B cell (primary cell): ENCODE measurements at places on chromosomes 7 and 10. TPM values are rescaled to one million over a fixed set of nuclear protein-coding genes. Genes with fewer than 3 reads are reported as not detected.

Gene LRMDA
- total RNA-seq: not detected in 2 replicates

Gene TUBB8
- total RNA-seq: 0.75 and 0.84 TPM in 2 replicates

Gene SPDYE9
- not detected in 2 replicates for total RNA-seq

Gene AKR1B1
- 89.6 and 94.7 TPM in 2 replicates for total RNA-seq

Gene ZNF503
- not detected in 2 replicates for total RNA-seq

Gene PNLIPRP2
- total RNA-seq: not detected in 2 replicates

Gene ZNF804B
- total RNA-seq: not detected in 2 replicates

Gene TCF7L2
- 1.1 and 2.3 TPM in 2 replicates for total RNA-seq

- H3K4me1 ChIP-seq: no peaks in the 10 kb centered on the region
- H3K36me3 ChIP-seq: no peaks in the 10 kb centered on the region
- H3K27ac ChIP-seq: no peak overlapping the region
- no peak for DNase-seq
- H3K4me3 ChIP-seq: no peak overlapping the region
Measured at GRCh38 chr7:4531236-4531635, 150.9 kb upstream of the FOXK1 start.

- H3K27me3 ChIP-seq: no peaks in the 10 kb centered on the region
- H3K27ac ChIP-seq: no peak overlapping the region
- H3K4me1 ChIP-seq: peaks cover 25% of the 10 kb centered on the region
- no peak for DNase-seq
- no peaks in the 10 kb centered on the region for H3K36me3 ChIP-seq
Measured at GRCh38 chr7:43700646-43701499, 28.4 kb downstream of the COA1 start.

DNA sequence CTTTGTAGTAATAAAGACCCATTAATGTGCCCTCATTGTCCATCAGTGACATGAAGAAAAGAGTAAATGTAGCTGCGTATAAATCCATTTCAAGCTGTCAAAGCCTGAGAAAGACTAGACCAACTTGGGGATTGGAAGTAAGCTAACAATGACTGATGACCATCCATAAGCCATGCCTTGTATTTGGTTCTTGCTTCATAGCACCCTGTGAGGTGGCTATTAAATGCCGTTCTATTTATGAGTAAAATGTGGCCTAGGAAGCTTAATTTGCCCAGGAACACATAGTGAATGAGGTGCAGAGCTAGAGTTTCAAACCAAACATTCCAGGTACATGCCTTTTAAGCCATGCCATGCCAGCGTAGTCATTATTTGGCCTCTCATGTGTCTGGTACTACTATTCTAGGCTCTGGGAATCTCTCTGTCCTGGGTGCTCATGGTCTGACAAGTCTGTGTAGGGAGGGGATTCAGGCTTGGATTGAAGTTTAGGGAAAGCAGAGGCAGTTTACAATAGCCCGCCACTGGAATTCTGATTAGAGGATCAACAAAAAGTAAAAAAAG lies 92.1 kb downstream of the ZNF277 start:
- H3K27me3 ChIP-seq: no peaks in the 10 kb centered on the region
- peaks cover 7% of the 10 kb centered on the region for H3K36me3 ChIP-seq
- H3K27ac ChIP-seq: no peak overlapping the region
- DNase-seq: no peak
- H3K4me3 ChIP-seq: no peak overlapping the region
- no peaks in the 10 kb centered on the region for H3K4me1 ChIP-seq

DNA sequence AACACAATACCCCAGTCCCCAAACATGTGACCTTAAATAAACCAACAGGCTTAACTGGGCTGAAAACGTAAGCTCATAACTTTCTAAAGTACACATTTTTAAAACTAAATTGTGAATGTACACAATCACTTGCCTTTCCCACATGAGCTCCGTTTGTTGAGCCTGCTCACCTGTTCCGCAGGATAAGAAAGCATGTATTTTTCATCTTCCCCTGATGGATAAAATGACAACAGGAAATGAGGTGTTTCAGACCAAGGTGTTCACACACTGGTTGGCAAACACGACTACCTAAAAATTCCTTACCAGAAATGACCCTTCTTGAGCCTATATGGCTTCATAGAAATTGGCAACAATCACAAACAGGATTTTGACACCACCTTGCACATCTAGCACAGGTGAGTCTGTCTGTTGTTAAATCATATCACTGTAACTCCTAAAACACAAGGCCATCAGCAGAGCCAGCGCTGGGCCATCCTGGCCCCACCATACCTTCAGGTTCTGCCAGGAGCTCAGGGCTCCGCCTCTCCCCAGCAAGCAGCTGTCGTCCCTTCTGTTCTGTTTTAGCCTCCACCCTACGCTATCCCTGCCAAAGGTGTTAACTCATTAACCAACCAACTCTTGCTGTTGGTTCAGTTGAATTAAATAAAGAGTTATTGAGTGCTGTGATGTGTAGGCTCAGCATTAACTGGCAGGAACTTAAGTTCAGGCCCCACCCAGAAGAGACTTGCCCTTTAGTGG lies 73.6 kb upstream of the RNF32 start:
- no peaks in the 10 kb centered on the region for H3K4me1 ChIP-seq
- no peak overlapping the region for H3K4me3 ChIP-seq
- no peak overlapping the region for H3K27ac ChIP-seq
- no peak for DNase-seq
- no peaks in the 10 kb centered on the region for H3K27me3 ChIP-seq

GRCh38 chr7:151786936-151787335 lies 90.0 kb downstream of the PRKAG2 start:
- no peaks in the 10 kb centered on the region for H3K27me3 ChIP-seq

DNA sequence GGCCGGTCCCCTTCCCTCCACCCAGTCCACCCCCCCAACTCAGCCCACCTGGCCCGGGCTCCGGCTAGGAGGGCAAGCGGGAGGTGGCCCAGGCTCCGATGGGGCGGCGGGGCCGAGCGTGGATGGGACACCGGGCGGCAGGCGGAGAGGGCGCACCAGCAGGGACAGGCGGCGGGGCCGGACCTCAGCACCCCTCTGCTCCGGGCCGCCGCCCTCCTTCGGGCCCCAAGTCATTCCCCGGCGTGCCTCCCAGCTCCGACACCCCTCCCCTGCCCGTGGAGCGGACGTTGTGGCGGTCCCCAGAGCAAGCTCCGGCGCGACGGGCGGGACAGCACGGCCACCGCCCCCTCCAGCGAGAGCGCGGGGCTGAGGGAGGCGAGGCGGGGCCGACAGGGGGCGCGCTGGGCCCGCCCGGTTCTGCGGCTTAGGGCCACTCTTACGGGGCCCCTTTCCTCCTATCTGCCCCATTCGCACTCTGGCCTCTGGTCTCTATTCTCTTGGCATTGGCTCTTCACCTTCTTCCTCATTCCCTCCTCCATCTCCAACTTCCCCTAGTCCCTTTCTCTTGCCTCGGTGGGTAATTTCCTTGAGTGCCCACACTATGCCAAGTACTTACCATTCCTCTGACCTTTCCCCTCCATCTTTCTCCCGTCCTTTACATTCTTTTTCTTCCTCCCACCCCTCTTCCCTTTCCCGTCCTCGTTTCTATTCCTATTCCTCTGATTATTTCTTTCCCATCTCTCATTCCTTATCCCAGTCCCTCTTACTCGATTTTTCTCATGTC lies 701 bp upstream of the GBX1 start:
- peaks cover 2% of the 10 kb centered on the region for H3K27me3 ChIP-seq
- peak; percentile 76 for DNase-seq

- H3K27me3 ChIP-seq: no peaks in the 10 kb centered on the region
- no peak overlapping the region for H3K27ac ChIP-seq
- H3K36me3 ChIP-seq: no peaks in the 10 kb centered on the region
- H3K4me1 ChIP-seq: no peaks in the 10 kb centered on the region
- DNase-seq: no peak
Measured at GRCh38 chr7:132183781-132184380, 392.4 kb downstream of the PLXNA4 start.

DNA sequence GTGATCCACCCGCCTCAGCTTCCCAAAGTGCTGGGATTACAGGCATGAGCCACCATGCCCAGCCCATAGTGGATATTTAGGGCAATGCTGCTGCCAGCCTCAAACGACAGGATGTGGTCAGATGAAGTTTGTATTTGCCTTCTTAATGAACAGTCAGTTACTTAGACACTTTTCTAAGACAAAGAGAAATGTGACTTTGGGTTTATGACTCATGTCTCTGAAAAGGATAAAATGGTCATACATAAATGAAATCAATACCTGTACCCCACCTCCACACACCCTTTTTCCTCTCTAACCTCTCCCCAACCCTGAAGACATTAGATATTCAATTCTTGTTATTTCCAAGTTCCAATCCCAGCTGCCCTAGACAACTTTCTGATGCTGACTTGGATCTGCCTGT lies 109.3 kb upstream of the INSIG1 start:
- H3K36me3 ChIP-seq: no peaks in the 10 kb centered on the region
- no peaks in the 10 kb centered on the region for H3K27me3 ChIP-seq
- no peak for DNase-seq
- H3K4me3 ChIP-seq: no peak overlapping the region
- H3K4me1 ChIP-seq: peaks cover 4% of the 10 kb centered on the region

GRCh38 chr7:91780521-91780920 lies 100.0 kb downstream of the MTERF1 start:
- H3K36me3 ChIP-seq: no peaks in the 10 kb centered on the region
- H3K4me3 ChIP-seq: no peak overlapping the region
- DNase-seq: no peak
- no peaks in the 10 kb centered on the region for H3K4me1 ChIP-seq

GRCh38 chr7:116441534-116441933 lies 58.0 kb upstream of the CAV2 start:
- DNase-seq: no peak
- no peaks in the 10 kb centered on the region for H3K36me3 ChIP-seq
- no peak overlapping the region for H3K27ac ChIP-seq
- H3K4me1 ChIP-seq: no peaks in the 10 kb centered on the region
- H3K4me3 ChIP-seq: no peak overlapping the region

- H3K4me1 ChIP-seq: no peaks in the 10 kb centered on the region
- no peak for DNase-seq
- no peak overlapping the region for H3K4me3 ChIP-seq
- no peak overlapping the region for H3K27ac ChIP-seq
- no peaks in the 10 kb centered on the region for H3K36me3 ChIP-seq
- H3K27me3 ChIP-seq: no peaks in the 10 kb centered on the region
Measured at GRCh38 chr10:19505320-19506312, 310.6 kb upstream of the PLXDC2 start.

GRCh38 chr10:35561715-35562114 lies 43.4 kb upstream of the GJD4 start:
- H3K27ac ChIP-seq: no peak overlapping the region
- peaks cover 32% of the 10 kb centered on the region for H3K36me3 ChIP-seq
- H3K4me1 ChIP-seq: peaks cover 20% of the 10 kb centered on the region
- no peak for DNase-seq
- no peak overlapping the region for H3K4me3 ChIP-seq
- no peaks in the 10 kb centered on the region for H3K27me3 ChIP-seq

- no peak for DNase-seq
- no peaks in the 10 kb centered on the region for H3K27me3 ChIP-seq
- no peaks in the 10 kb centered on the region for H3K36me3 ChIP-seq
Measured at GRCh38 chr10:33115738-33116719, 158.0 kb upstream of the ITGB1 start.

DNA sequence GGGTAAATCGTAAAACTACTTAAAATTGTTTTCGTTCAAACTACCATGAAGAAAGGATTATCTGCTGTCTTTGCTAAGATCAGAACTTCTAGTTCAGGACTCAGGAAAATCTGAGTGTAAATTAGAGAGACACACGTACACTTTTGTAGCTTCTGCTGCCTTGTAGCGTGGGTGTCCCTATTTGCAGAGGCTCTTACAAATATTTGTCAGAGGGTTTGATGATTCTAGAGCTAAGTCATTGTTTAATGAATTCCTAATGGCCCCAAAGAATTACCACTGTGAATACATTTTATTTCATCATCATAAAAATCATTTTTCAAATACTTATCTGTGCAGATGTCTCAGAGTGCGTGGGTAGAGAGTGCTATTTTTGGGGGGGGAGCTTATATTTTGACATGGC lies 314.9 kb downstream of the LRMDA start:
- H3K36me3 ChIP-seq: no peaks in the 10 kb centered on the region
- H3K27me3 ChIP-seq: no peaks in the 10 kb centered on the region
- H3K4me1 ChIP-seq: no peaks in the 10 kb centered on the region
- H3K4me3 ChIP-seq: no peak overlapping the region
- DNase-seq: no peak

DNA sequence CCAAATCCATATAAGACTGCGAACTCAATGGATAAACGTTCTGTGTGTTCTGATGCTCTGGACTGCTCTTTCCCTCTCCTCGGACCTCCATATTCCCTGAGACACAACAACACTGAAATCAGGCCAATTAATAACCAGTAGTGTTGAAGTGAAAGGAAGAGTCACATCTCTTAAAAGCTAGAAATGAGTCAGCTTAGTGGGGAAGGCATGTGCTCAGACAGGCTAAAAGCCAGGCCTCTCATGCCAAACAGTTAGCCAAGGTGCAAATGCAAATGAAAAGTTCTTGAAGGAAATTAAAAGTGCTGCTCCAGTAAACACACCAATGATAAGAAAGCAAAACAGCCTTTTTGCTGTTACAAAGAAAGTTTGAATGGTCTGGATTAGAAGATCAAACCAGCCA lies 29.3 kb downstream of the TNS3 start:
- no peaks in the 10 kb centered on the region for H3K27me3 ChIP-seq
- H3K36me3 ChIP-seq: no peaks in the 10 kb centered on the region
- DNase-seq: no peak
- H3K27ac ChIP-seq: no peak overlapping the region
- H3K4me3 ChIP-seq: no peak overlapping the region

GRCh38 chr7:95001258-95001657 lies 93.9 kb downstream of the PPP1R9A start:
- H3K27me3 ChIP-seq: no peaks in the 10 kb centered on the region
- H3K36me3 ChIP-seq: no peaks in the 10 kb centered on the region
- no peak for DNase-seq
- no peaks in the 10 kb centered on the region for H3K4me1 ChIP-seq
- no peak overlapping the region for H3K4me3 ChIP-seq

DNA sequence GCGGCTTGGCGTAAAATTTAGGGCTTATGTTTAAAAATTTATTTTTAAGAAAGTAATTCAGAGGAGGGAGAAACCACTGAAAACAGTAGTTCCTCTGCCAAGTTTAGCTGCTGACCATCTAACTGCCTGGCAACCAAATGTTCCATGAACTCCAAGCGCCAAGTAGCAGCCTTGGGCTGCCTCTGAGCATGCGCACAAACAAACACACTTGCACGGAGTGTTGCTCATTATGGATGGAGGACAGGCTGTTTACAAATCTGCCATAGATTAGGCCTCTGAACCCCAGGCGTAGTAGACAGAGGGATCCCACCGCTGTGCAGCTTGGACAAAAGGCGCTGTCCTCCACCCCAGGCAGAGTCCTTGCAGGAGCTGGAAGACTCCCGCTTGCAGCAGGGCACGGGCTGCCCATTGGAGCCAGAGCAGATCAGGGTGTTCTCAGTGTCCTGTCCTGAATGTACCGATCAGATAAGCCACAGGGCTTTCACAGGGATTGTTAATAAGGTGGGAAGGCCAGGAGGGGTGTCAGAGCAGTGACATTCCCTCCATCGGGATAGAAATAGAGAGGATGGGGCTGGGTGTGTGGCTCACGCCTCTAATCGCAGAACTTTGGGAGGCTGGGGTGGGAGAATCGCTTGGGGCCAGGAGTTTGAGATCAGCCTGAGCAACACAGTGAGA lies 47.7 kb upstream of the LYZL1 start:
- H3K4me3 ChIP-seq: no peak overlapping the region
- H3K27ac ChIP-seq: no peak overlapping the region
- DNase-seq: no peak
- no peaks in the 10 kb centered on the region for H3K36me3 ChIP-seq
